ENCODE measurements at places on chromosomes 2 and 18. TPM values are rescaled to one million over a fixed set of nuclear protein-coding genes. Genes with fewer than 3 reads are reported as not detected.

The BCL11A gene
- 16.9 TPM for total RNA-seq

The ANKRD39 gene
- 15.2 TPM for total RNA-seq

The ANKRD36C gene
- total RNA-seq, result 9.2 TPM

The ATP6V1C2 gene
- 0.24 TPM for total RNA-seq

The DCDC2C gene
- not detected for total RNA-seq

The ALPG gene
- not detected for total RNA-seq

DNA sequence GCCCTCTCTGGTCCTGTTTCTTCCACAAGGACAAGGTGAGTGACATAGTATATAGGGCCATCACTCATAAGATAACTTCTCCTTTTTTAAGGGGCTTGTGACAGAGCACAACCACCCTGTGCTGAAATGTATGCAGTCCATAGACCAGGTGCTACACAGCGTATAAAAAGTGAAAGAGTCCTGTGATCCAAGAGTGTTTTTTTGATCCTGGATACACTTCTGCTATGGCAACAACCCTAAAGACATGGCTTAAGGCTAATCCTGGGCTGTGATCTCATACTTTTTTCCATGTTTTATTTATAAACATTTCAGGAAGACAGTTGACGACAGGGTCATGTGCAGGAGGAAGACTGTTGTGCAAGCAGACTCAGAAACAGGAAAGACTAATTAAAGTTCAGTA, 400.5 kb upstream of the TCF4 start:
- DNase-seq, result no peak

DNA sequence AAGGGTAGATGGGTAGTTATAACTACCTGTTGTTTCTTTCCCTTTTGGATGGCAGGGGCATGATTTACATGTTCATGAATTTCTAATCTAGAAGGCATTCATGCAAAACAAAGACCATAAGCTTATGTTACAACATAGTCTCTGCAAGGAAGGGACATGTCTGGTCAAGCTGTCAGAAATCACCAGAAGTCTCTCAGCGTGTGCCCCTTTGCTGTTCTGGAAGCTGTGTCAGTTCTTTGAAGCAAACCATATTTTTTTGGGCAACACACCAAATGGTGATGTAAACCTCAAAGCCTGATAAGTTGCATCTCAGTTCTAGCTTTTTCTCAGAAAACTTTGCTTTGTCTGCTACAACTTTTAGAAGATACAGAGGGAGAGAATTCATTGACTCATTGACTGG, 173.5 kb upstream of the CTAGE1 start:
- no peak for DNase-seq

DNA sequence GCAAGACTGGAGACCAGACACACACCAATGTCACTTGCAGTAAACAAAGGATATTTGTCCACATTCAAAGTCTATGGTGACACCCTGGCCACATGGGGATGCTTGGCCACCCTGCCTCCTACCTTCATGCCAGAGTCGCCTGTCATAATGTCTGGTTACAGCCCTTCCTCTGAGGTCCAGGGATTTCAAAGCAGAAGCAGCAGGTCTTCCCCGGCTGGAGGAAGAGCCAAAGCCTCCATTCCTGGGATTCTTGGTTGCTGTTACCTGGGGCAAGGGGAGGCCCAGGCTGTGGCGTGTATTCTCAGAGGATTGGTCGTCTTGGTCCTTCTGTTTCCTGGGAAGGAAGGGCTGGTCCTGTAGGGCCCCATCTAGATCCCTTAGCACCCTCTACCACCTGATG, 2.3 kb upstream of the ALPP start:
- DNase-seq, result peak; percentile 19

DNA sequence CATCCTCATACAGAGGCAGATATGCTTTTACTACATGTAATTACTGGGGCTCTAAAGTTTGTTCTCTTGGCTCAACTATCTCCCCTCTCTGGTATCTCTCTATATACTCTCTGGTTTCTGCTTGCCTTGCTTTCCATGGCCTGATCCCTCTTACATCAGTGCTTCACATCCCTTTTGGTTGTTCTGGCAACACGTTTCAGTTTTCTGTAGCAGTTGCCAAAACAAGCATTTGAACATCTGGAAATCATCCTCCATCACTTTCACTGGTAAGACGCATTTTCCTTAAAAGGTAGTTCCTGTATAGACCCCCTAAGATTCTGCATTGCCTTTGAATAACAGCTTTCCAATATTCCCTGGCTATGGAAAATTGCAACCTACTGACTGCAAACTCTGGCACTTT, 25.9 kb downstream of the COL5A2 start:
- DNase-seq, result no peak

DNA sequence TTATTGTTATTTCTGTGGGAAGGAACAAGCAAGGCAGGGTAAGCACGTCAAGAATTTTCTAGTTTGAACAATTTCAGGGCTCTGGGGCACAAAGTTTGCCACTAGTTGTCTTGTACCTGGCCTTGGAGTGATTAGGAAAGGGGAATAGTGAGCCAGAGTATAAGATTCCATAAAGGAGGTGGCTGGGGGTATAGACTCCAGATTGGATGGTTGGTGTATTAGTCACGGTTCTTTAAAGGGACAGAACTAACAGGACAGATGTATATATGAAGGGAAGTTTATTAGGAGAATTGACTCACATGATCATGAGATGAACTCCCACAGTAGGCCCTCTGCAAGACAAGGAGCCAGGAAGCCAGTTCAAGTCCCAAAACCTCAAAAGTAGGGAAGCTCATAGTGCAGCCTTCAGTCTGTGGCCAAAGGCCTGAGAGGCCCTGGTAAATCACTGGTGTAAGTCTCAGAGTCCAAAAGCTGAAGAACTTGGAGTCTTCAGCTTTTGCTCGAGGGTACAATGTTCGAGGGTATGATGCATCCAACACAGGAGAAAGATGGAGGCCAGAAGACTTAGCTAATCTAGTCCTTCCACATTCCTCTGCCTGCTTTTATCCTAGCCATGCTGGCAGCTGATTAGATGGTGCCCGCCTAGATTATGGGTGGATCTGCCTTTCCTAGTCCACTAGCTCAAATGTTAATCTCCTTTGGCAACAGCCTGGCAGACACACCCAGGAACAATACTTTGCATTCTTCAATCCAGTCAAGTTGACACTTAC, 31.5 kb upstream of the PTPRM start:
- DNase-seq, result no peak

DNA sequence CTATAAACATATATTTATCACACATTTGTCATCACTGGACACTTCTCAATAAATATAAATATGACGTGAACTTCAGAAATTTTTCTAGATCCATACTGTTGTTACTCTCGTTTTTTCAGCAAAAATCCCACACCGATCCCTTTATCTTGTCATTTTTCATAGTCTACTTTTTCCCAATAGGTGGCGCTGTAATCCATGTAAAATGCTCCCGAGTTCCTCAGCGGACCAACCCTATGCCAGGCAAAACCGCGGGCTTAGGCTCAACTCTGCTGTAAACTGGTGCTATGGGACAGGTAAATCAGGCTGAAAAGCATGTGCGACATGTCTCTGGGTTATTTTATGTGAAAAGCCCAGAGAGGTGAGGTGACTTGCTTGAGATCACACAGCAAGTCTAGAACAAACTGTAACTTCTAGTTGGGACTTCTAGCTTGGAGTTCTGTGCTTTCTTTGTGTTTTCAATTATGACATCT, 104.0 kb downstream of the COBLL1 start:
- no peak for DNase-seq

GRCh38 chr18:22609642-22610041, 191.9 kb upstream of the CTAGE1 start:
- peak; percentile 81 for DNase-seq

DNA sequence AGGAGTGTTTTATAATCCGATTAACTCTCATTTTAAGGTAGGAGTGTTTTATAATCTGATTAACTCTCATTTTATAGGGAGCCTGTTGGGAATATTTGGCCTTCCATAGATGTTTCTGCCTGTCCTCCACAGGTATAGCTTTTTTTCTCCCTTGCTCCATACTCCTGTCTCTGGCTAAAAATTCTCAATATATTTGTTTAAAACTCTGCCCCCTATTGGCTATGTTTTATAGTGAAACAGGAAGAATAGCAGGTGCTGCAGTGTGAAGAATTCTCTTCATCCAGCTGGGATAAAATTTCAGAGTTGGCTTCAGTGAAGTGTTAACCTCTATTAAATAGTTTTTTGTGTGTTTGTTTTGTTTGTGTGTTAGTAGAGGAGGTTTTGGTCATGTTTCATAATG, 1046.0 kb upstream of the TMEFF2 start:
- DNase-seq, result no peak

All from cardiac septum (tissue), 1 donor.